ENCODE measurements at places on chromosomes 11 and 22.

GRCh38 chr11:9090488-9091043, 833 bp downstream of the SCUBE2 start:
- DNase-seq, result no peak

DNA sequence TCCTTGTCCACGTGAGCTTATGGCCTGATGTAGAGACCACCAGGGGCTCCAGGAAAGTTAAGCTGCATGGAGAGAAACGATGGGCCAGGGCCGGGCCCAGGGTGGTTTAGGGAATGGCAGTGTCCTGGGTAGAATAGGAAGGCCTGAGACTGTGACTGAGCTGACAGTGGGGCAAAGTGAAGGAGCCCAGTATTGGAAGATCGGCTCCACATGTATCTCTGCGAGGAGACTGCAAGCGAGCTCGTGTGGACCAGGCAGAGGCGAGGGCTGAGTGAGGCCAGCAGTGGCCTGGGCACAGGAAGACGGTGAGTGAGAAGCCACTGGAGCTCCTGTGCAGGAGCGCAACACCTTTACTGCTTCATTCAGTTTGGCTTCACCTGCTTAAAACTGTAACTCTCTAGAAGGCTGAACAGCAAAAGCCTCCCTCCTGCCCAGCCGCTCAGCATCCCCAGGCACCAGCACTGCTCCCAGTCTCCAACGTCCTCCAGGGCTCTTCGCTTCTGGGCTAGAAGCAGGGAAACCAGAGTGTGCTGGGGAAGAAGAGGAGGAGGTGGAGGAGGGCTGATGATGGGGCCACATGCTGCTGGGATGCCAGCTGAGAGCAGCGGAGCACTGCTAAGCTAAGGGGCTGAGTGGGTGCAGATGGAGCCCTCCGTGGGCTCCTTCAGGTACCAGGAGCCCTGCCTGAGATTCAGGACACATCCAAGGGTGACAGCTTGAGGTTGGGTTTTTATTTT, 13.5 kb downstream of the TCIRG1 start:
- DNase-seq, result no peak

DNA sequence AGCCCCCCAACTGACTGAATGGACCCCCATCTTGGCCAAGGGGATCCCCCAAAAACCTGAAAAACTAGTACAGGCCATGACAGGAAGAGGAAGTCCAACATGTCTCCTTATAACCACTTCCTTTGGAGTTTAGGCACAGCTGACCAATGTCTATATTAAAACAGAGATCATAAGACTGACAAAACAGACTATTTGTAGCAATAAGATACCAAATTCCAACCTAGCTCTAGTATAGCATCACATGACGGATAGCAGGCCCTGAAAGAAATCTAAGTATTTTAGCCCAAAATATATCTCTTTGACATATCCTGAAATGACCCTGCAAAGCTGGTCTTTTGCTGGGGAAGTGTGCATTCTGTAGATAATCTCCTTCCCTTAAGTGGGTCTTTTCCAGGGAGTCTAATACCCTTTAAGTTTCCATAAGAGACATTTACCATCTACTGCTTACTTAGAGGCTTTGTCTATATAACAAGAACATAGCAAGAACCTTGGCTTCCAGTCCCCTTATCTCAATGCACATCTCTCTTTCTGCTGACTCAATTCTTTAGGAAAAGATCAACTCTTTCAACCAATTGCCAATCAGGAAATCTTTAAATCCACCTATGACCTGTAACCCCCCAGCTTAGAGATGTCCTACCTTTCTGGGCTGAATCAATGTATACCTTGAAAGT, 34.9 kb upstream of the ACER3 start:
- no peak for DNase-seq

GRCh38 chr22:46220921-46221320, 29.2 kb downstream of the CDPF1 start:
- DNase-seq, result peak; percentile 46
